NCI-H524 (cell line): ENCODE measurements at places on chromosomes 6 and 20.

- no peak for DNase-seq
Observed at GRCh38 chr6:131443014-131443413, 130.0 kb upstream of the ARG1 start.

GRCh38 chr6:45697605-45698004 is 318.1 kb downstream of the CLIC5 start:
- DNase-seq: no peak

GRCh38 chr20:35232575-35232974 is 6.1 kb downstream of the MMP24 start:
- DNase-seq: peak; percentile 91

GRCh38 chr6:47729457-47729856 is 31.1 kb downstream of the ADGRF4 start:
- DNase-seq: no peak

DNA sequence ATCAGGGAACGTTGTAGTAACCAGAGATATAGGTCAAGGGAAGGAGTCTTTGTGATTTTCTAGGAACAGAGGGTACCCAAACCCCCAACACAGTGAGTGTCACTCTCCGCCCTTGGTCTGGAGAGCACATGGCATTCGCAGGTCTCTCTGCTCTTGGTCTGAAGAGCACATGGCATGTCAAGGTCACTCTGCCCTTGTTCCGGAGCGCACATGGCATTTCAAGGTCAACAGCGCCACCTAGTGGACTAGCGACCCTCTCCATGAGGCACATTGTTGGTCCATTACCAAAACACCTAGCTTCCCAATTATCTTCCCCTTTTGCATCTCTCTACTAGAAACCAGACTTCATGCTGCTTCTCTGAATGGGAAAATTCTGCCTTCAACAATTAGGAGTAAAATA is 260.0 kb downstream of the C6orf118 start:
- DNase-seq: peak; percentile 23

DNA sequence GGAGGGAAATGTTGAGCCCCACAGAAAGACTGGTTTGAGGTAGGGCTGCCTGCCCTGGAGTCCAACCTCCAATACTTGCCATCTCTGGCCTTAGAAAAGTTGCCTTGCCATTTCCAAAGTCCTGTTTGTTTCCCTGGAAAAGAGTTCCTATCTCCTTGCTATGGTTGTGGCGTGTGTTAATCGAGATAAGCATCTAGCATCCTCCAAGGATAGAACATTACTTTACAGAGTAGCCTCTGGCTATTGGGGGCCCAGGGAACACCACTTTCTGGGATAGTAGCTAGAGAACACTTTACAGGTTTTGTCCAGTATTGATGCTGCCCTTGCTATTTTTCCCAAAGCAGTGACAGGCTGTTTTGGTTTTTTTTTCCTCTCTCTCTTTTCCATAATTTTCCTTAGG is 57.4 kb upstream of the SASH1 start:
- DNase-seq: no peak

GRCh38 chr6:109799129-109799528 is 108.0 kb downstream of the FIG4 start:
- DNase-seq: no peak

DNA sequence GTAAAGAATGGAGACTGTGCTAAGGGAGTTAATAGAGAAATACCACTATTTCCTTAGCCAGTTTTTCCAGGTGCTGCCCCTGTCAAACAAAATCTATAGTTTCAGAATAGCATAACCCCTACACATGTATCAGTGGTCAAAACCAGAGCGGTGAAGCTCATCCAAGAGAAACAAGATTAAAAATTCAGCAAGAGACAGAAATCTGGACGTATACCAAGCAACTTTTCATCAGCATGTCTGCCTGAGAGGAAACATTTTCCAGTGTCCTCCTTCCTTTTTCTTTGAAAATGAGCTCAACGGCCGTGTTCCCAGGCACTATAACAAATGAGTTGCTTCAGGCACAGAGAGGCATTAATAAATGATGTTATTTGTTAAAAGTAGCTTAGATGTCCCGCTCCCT is 416.5 kb downstream of the BCKDHB start:
- no peak for DNase-seq

DNA sequence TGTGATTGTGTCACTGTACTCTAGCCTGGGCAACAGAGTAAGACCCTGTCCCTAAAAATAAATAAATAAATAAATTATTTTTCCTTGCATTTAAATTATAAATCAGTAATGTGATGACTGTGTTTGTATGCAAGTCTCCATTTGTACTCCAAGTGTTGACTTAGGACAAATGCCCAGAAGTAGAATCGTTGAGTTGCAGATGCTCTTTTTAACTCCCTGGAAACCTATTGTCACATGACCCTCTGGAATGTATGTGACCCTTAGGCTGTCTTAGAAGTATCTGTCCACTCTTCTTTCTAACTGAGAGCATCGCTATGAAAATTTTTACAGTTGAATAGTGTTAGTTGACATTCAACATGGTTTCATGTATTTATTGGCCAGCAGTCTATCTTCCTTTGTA is 18.8 kb downstream of the OR2A4 start:
- no peak for DNase-seq

DNA sequence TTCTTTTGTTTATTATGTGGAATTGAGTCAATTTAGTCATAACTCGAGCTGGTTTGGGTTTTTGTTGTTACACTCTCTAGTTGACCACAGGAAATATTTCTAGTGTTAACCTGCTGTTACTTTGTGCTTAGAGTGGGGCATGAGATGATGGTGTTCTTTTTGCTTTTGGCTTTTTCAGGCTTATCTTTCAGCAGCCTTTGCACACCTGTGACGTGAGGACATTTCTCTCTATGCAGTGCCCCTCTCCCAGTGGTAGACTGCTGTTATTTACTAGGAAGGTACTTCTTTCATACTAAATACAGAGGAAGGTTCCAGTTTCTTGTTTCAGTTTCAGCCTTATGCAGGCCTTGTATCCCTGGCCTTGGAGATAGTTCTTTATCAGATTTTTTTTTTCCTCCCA is 766.8 kb upstream of the MAN1A1 start:
- DNase-seq: no peak

DNA sequence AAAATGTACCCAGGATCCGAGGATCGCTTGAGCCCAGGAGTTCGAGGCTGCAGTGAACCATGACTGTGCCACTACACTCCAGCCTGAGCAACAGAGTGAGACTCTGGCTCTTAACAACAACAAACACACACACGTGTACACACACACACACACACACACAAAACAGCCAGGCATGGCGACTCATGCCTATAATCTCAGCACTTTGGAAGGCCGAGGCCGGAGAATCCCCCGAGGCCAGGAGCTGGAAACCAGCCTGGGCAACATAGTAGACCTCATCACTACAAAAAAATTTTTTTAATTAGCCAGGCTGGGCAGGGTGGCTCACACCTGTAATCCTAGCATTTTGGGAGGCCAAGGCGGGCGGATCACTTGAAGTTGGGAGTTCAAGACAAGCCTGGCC is 23.3 kb upstream of the ARFGEF2 start:
- DNase-seq: no peak

GRCh38 chr6:12203001-12203400 is 87.2 kb upstream of the EDN1 start:
- DNase-seq: no peak

GRCh38 chr6:159125014-159125609 is 44.1 kb upstream of the FNDC1 start:
- DNase-seq: no peak

GRCh38 chr6:72857791-72858585 is 236.1 kb downstream of the KCNQ5 start:
- DNase-seq: no peak

DNA sequence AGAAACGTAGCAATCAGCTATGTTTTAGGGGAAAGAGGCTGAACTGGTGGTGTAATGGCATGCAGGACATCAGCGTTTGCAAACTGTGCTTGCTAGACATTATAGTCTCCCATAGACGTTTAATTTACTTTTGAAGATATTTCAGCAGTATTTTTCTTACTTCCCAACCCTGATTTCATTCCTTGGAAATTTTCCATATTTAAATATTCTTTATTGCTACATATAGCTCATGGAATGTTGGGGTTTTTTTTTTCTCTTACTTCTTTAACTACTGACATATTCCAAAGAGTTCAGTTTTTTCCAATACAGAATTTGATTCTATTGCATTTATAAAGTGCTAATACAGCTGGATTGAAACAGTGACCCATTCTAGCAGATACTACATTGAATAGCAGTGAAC is 694.4 kb upstream of the CITED2 start:
- no peak for DNase-seq

GRCh38 chr20:46638134-46638897 is 12.9 kb downstream of the SLC13A3 start:
- DNase-seq: no peak

GRCh38 chr6:45001663-45002062 is 326.5 kb upstream of the RUNX2 start:
- no peak for DNase-seq

DNA sequence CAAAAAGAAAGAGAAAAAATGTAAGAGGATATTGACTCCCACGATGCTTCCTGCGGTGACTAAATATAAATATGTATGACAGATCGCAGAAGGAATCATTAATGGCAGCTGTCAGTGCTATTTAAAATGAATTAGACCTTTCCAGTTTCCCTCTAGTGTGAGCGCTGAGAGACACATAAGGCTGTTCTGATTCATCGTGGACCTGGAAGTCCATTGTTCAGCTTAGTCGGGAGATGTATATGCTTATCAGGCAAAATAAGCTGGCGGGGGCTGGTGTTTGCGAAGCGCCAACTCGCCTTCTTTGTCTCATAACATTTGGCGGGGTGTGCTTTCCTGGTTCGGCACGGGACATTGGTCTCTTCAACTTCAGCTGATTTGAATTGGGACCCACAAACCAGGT is 95.4 kb downstream of the CDH4 start:
- DNase-seq: no peak

GRCh38 chr20:44738813-44739477 is 6.7 kb upstream of the KCNK15 start:
- peak; percentile 93 for DNase-seq

- no peak for DNase-seq
Observed at GRCh38 chr6:97842521-97842920, 559.5 kb upstream of the MMS22L start.

DNA sequence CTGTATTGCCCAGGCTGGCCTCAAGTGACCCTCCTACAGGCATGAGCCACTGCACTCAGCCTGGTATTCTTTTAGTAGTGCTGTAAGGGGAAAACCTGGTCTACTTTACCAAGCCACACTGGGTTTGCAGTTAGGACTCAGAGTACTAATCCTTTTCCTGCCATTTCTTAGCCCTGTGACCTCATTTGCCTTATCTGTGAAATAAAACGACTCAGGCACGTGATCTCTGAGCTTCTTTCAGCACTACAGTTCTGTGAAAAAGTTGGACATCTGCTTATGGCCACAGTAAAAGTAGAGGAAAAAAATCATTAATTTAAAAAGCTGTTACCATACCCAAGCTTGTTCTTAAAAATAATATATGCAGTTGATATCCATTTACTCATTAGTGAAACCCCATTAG is 1007.5 kb downstream of the KIF16B start:
- DNase-seq: peak; percentile 42

DNA sequence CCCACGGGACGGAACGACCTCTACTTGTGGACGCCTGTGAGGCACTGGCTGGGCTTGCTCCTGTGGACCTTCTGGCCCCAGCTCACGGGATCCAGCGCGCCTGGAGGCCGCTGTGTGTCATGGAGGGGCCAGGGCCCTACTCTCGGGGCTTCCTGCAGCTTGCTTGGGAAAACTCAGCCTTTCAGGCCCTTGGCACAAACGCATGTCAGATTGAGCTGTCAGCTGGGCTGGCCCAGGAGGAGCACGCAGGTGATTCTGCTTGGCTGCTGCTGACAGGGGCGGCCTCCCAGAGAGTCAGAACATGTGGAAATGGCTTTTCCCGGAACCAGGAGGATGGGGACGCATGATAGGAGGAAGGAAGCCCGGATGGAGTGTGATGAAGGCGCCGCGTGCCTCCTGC is 39.7 kb downstream of the TMEM181 start:
- no peak for DNase-seq

- DNase-seq: no peak
Observed at GRCh38 chr20:32988008-32988407, 16.2 kb downstream of the SUN5 start.

DNA sequence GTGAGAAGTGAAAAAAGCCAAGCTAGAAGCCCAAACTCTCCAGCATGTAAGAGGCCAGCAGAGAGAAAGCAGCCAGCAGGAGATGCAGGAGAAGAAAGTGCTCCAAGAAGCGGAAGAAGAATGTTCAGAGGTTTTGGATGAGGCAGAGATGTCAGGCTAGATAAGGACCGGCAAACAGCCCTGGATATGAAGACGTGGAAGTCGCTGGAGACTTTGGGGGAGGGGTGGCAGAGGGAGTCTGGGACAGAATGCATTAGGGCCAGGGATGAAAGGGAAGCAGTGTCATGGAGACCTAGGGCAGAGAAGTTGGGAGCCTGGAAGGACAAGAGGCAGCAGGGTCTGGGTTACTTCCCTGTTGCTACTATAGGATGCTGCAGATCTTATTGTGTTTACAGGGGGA is 5.3 kb upstream of the SCUBE3 start:
- DNase-seq: no peak

- DNase-seq: no peak
Observed at GRCh38 chr6:28897369-28897745, 26.4 kb downstream of the TRIM27 start.

DNA sequence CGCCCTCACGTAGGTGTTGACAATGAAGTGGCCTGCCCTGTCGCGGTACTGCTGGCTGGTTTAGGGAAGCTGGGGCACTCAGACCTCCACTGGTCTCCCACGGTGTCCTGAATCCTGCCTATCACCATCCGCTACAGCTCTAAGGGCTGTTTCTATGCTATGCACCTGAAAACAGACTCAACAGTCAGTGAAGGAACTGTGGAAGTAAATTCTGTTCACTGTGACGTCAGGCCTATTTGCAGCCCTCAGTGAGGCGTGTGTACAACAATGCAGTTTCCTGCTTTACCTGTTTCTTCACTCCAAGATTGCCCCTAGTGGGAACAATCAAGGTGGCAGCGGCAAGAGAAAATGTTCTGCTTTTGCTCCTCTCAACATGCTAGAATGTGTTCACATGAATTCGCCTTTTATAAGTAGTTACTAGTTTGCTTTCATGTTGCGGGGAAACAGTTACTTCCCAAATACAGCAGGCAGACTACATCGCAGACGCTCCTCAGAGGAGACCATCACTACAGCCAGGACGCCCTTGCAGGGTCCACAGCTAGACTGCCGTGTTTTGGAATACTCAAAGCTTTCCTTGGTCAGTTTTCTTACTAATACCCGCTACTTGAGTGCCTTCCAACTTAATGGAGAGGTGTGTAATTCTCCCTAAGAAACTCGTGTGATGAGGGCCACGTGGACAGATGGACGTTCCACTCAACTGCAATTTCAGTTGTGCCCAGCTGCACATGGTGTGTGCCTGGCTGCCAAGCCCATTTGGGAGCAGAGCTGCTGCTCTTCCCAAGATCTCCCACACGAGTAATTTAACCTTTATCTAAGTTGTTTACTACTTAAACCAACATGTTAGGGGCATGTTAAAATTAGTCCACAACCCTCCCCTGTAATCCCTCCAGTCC is 25.4 kb downstream of the DIDO1 start:
- DNase-seq: peak; percentile 79

- no peak for DNase-seq
Observed at GRCh38 chr20:33689973-33690372, 3.8 kb upstream of the E2F1 start.

GRCh38 chr20:10076126-10077080 is 41.6 kb downstream of the ANKEF1 start:
- no peak for DNase-seq

- DNase-seq: no peak
Observed at GRCh38 chr6:83466328-83466727, 35.5 kb upstream of the ME1 start.
